ENCODE measurements at places on chromosomes 2 and 18. TPM values are rescaled to one million over a fixed set of nuclear protein-coding genes. Genes with fewer than 3 reads are reported as not detected.

Gene RFTN2
- total RNA-seq, result not detected

Gene CHPF
- total RNA-seq, result 29.1 TPM

Gene IL36A
- total RNA-seq, result not detected

Gene YIPF4
- 53.5 TPM for total RNA-seq

Gene CTAGE1
- total RNA-seq, result not detected

Gene OSR1
- 9.0 TPM for total RNA-seq

Gene CD226
- 0.17 TPM for total RNA-seq

Gene TMSB10
- 9,403 TPM for total RNA-seq

Data from A549 treated with DMSO at 1 μM for 4 hours (cell line).